GDM1 (cell line): ENCODE measurements at places on chromosomes 5 and 9.

- no peak for DNase-seq
Observed at GRCh38 chr5:144522698-144523097, 352.0 kb downstream of the KCTD16 start.

DNA sequence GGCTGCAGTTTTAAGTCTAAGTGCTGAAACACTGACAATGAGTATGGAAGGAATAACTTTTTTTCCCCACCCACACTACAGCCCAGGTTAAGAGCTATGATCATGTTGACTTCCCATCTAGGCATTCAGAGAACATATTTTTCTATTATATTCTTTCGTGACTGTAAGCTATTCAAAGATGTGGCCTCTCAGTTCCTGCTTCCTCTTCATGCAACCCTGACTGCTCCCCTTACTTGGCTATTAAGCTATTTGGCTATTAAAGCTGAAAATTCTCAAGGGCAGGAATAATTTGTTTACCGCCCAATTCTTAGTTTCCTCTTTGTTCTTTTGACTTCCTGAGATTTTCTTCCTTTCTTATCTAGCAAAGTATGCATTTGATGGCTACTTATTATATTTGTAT is 18.6 kb upstream of the ALDH1A1 start:
- no peak for DNase-seq

- DNase-seq = no peak
Observed at GRCh38 chr9:11335011-11335410, 722.2 kb upstream of the PTPRD start.

GRCh38 chr5:14851597-14851996 is 20.0 kb downstream of the ANKH start:
- no peak for DNase-seq

GRCh38 chr5:93331863-93332262 is 249.2 kb downstream of the NR2F1-AS1 start:
- DNase-seq = no peak

DNA sequence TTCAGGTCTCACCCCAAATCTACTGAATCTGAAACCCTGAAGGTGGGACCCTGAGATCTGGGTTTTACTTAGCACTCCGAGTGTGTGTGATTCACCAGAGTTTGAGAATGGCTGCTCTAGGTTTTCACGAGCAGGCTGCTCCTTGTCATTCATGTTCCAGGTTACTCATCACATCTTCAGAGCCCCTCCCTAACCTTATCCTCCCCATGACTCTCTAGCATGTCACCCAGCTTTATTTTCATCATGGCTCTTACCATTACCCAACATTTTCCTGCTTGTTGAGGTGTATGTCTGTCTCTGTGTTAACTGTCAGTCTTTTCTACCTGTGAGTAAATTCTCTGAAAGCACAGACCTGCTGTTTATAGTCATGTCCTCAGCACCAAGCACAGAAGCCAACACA is 319.2 kb downstream of the NSG2 start:
- DNase-seq = no peak

GRCh38 chr9:122822056-122822455 is 6.3 kb downstream of the PDCL start:
- no peak for DNase-seq

DNA sequence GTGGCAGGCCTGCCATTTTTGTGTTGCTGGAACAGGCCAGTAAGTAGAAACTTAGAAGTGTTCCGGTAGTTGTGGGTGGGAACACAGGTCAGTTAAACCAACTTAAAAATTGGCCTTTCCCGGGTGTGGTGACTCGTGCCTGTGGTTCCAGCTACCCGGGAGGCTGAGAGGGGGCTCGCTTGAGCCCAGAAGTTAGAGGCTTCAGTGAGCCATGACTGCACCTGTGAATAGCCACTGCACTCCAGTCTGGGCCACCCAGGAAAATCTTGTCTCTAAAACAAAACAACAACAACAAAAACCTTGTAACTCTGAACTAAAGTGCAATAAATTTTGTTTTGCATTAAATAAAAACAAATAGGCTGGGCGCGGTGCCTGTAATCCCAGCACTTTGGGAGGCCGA is 1.4 kb upstream of the NHP2 start:
- DNase-seq = no peak

DNA sequence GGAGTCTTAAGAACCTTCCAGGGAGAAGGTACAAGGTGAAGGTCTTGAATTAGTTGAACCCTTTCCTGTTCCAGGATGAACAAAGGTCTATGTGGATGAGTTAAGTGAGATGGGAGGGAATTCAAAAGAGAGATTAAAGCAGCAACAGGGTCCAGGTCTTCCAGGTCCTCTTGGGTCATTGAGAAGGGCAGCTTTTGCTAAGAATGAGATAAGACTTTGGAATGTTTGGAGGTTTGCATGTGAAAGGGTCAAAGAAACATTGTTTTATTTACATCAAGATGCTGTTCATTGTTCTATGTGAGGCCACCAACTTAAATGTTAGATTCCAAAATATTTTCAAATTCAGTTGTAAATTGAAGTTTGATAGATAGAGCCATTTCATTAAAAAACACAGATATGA is 463.9 kb downstream of the ANXA1 start:
- no peak for DNase-seq

- no peak for DNase-seq
Observed at GRCh38 chr9:102225841-102226441, 487.5 kb upstream of the GRIN3A start.

- no peak for DNase-seq
Observed at GRCh38 chr9:81599837-81600236, 89.5 kb downstream of the TLE1 start.

GRCh38 chr9:137077758-137078693 is 709 bp downstream of the UAP1L1 start:
- no peak for DNase-seq

GRCh38 chr9:2288309-2288708 is 273.2 kb downstream of the SMARCA2 start:
- DNase-seq = no peak

- DNase-seq = no peak
Observed at GRCh38 chr9:105281272-105281671, 36.8 kb downstream of the SLC44A1 start.

DNA sequence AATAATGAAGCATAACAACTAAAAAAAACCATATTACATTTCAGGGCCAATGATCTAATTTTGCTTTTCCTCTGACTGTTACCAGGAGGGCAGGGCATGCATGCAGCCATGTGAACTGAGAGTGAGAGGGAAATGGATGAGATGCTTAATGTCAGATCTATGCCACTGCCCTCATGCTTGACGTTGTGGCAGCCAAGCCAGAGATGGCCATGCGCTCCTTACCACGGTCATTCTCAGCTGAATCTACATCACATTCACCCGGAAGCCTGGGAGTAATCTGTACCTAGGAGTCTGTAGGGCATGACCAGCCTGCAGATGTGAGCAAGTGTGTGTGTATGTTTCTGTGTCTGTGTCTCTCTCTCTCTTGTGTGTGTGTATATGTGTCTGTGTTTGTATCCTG is 183.7 kb downstream of the KDM4C start:
- DNase-seq = no peak
